ENCODE measurements at places on chromosomes 7 and 10.

DNA sequence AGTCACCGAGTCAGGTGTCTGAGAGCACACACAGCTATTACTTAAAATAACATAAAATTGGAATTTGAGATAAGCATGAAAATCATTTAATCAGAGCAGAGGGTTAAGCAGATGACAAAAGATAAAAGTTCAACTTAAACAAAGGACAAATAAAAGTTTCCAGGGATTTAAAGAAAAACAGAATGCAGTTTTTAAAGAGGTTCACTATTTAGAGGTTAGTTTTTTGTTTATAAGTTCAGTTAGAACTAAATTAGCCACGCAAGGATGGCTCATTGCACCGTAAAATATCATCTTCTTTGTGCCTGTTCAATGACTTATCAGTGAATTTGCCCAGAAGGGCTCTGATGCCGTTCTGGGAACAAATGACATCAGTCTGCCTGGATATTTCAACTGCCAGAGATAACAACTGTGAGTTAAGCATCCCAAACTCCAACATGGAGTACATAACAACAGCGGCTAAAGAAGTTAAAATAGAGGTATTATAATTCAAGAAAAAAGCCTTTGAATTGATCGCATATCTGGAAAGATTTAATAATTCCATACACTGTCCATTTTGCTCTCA, 107.8 kb downstream of the ANK3 start:
- DNase-seq: no peak

DNA sequence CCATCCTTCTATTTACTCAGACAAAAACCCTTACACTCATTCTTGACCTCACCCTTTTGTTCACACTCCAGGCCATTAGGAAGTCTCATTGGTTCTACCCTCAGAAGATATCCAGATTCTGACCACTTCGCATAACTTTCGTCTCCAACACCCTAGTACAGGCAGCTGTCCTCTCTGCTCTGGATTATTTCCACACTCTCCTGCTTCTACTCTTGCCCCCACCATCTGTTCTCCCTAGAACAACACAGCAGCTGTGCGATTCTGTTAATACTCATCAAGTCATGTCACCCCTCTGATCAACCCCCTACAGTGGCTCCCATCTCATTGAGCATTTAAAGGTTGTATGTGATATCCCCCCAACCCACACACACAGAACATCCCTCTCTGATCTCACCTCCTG, 15.5 kb upstream of the TRIL start:
- no peak for DNase-seq

DNA sequence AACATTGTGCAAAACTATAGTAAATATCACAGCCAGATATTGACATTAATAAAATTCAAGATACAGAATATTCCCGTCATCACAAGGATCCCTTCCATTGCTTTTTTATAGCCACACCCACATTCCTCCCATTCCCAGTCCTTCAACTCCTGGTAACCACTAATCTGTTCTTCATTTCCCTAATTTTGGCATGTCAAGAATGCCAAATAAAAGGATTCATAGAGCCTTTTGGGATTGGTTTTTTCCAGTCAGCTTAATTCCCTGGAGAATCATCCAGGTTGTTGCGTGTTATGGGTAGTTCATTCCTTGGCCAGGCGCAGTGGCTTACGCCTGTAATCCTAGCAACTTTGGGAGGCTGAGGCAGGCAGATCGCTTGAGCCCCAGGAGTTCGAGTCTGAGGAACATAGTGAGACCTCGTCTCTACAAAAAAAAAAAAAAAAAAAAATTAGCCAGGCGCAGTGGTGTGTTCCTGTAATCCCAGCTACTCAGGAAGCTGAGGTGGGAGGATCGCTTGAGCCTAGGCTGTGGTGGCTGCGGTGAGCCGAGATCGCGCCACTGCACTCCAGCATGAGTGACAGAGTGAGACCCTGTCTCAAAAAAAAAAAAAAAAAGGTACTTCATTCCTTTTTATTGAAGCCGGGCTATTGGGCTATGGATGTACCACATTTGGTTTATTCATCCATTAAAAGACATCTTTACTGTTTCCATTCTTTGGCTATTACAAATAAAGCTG, 2.7 kb downstream of the OGDH start:
- DNase-seq: no peak

GRCh38 chr7:15688911-15689310, 2.4 kb upstream of the MEOX2 start:
- no peak for DNase-seq
